ENCODE measurements at places on chromosomes 2 and 18.

DNA sequence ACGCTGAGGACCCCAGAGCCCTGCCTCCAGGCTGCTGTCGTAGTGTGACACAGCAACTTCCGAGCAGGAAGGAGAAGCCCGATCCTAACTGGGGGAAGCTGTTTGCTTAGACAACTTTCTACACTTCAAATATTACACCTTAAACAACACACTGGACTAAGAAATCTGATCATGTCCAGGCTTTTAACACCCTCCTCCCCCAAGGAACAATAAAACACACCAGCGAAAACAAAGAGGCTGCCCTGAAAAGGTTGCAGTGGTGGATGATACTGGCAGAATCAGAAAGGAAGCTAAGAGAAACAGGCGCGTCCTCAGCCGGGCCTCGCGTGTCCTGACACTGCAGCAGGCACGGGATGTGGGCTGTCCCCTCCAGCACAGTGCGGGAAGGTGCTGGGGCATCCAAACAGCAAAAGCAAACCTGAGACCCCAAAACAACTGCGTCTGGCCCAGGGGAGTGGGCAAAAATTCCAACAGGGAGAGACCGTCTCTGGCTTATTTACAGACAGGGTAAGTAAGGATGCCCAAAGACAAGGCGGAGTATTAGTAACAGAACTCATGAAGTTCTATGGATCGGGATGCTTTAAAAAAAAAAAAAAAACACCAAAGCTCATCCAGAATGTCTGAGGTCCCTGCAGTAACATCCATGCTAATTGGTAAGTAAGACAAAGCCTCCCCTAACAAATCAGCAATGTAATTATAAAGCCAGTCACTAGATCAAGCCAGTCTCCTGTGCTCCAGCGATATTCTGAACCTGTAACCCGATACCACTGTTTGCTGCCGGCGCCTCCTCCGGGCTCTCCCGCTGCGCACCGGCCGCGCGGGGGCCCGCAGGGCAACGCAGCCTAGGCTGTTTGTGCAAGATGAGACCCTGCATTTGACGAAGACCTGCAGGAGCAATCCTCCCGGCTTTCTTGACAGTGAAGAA, 9.0 kb downstream of the SERTAD2 start:
- peak; percentile 87 for DNase-seq

- no peak for DNase-seq
Observed at GRCh38 chr2:235070063-235070706, 118.4 kb downstream of the SH3BP4 start.

GRCh38 chr2:68832233-68832869, 38.8 kb downstream of the BMP10 start:
- DNase-seq, result no peak

DNA sequence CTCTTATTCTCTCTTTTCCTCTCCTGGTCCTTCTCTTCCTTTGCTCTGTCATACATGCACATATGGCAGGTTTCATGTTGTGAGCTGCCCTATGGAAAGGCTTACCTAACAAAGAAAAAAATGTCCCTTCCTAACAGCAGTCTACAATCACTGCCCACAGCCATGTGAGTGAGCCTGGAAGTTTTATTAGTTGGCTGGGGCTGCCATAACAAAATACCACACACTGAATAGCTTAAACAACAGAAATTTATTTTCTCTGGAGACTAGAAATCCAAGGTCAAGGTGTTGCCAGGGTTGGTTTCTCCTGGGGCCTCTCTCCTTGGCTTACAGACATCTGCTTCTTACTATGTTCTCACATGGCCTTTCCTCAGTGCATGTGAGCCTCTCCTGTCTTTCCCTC, 142.1 kb downstream of the TRIB2 start:
- DNase-seq, result no peak

GRCh38 chr18:36328916-36329315, 31.4 kb downstream of the FHOD3 start:
- DNase-seq, result no peak

- DNase-seq, result no peak
Observed at GRCh38 chr18:59554796-59555335, 142.4 kb downstream of the CCBE1 start.

GRCh38 chr2:68284896-68285295, 32.6 kb upstream of the PPP3R1 start:
- no peak for DNase-seq

DNA sequence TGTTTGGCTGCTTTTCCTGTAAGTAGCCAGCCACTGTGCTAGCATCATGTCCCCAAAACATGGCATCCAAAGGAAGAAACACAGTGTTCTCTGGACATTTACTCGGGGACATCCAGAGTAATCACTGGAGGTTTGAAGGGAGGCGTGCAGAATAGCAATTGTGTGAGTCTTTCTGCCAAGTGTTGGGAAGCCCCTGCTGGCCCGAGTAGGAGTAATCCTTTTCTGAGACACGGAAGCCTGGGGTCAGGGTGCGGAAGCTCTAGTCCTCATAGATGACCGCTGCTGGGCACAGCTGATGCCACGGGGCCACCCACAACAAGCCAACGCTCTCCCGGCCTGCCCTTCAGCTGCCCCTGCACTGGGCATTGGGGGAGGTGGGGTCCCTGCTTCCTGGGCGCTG, 24.8 kb upstream of the HDAC4 start:
- DNase-seq, result no peak

- DNase-seq, result no peak
Observed at GRCh38 chr18:13726972-13727331, 479 bp downstream of the RNMT start.

DNA sequence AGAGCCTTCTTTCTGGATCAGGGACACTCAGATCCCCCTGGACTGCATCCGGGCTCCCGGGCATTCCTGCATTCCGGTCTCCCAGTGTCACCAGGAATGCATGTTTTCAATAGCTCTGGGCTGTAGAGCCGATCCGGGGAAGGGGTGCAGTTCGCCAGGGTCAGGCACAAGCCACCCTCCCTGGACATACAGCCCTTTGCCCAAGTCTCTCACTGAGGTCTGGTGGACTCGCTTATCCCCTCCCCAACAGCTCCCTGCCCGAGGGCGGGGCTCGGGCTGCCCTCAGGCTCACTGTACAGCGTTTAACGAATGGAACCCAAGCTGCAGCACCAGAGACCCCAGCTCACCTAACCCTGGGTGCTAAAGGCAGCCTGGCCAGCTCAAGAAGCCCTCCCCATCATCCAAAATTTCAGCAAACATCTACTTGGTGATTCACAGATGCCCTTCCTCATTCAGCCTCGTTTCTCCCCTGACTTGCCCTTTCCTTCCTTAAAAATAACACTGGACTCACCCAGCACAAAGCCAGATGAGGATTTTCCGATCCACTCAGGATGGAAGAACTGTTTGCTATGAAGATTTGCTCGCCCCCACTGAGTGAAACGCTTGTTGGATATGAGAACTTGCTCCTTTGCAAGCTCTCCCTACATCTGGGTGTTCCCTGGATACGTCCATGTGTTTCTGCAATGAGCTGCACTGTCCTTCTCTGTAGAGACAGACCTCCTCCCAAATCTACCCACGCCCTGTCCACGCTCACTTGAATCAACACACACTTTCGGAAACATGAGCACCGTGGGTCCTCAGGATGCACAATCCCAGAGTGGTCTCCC, 58.1 kb downstream of the PXDN start:
- no peak for DNase-seq

DNA sequence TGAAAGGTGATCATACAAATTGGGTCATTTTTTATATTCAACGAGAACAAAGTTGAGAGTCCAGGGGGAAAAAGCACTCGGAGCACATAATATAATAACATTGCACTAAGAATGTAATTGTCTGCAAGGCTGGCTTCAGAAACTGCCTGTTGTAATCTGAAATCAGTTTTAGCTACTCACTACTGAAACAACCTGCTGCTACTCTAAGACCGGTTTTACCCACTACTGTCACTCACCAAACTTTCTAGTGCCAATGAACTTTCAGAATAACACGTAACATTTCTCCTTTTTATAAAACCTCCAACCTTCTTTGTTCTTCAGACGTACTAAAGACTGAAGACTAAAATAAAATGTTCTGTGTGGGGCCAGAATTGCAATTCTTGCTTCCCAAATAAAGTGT, 11.5 kb upstream of the CYB5A start:
- no peak for DNase-seq

GRCh38 chr2:219612577-219613286, 14.7 kb upstream of the SLC4A3 start:
- no peak for DNase-seq

DNA sequence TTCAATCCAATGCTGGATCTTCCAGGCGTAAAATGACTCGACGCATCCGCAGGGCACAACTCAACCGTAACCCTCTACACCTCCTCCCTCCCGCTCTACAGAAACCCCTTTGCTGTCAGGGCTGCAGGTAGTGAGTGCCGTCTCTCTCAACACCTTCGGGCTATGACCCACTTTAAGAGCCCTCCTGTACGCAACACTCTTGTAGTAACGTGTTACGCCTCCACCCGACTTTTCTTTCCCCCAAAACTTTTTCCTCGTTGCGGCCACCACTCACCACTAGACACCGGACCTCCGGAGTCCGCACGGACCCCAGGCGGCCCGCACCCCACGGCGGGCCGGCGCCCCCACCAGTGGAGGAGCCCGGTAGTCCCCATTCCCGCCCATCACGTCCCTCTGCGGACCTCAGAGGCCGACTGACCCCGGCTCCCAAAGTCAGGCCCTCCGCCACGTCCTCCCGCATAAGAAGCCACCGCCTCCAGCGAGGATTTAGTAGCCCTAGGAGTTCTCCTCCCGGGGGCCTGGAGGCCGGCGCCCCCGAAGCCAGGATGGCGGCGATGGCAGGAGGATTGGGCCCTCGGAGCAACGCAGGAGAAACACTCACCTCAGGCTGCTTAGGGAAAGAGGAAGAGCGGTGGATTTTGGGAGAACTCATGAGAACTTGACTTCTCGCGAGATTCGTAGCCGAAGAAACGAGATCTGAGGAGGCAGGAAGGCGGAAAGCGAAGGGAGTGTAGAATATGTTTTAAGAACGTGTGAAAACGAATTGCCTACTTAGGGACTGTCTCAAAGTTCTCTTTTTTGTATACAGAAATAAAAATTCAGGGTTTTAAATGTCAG, 5.0 kb upstream of the C18orf32 start:
- DNase-seq, result peak; percentile 90

- DNase-seq, result no peak
Observed at GRCh38 chr2:102253753-102254150, 57.6 kb upstream of the IL1RL1 start.

DNA sequence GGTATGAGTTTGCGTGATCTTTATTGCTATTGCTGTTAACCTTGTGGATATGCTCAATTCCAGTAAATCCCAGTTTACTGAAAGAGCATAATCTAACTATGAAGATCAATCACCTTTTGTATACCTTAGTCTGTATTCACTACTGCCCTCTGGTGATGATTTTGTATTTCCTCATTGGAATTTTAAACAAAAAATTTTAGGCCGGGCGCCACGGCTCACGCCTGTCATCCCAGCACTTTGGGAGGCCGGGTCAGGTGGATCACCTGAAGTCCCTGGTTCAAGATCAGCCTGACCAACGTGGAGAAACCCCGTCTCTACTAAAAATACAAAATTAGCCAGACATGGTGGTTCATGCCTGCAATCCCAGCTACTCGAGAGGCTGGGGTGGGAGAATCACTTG, 5.1 kb downstream of the COMMD1 start:
- DNase-seq, result no peak

DNA sequence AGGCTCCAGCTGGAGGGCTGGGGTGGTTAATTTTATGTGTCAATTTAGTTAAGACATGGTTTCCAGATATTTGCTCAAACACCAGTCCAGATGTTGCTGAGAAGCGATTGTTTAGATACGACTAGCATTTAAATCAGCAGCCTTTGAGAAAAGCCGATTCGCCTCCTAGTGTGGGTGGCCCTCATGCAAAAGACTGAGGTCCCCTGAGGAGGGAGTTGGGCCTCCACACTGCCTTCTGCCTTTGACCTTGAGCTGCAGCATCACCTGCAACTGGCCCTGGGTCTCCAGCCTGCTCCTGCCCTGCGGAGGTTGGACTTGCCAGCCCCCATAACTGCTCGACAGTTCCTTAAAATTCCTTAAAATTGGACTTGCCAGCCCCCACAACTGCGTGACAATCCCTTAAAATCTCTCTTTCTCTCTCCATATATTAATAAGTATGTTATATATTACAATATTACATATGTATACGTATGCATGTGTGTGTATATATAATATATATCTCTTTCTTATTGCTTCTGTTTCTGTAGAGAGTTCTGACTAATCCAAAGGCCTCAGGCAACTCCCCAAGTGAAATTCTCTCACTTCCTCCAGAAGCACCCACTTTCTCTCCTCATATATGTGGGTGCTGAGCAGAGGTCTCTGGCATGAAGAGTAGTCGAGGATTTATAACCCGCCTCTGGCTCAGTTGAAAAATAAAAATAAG, 14.4 kb downstream of the FBLN7 start:
- DNase-seq, result no peak

DNA sequence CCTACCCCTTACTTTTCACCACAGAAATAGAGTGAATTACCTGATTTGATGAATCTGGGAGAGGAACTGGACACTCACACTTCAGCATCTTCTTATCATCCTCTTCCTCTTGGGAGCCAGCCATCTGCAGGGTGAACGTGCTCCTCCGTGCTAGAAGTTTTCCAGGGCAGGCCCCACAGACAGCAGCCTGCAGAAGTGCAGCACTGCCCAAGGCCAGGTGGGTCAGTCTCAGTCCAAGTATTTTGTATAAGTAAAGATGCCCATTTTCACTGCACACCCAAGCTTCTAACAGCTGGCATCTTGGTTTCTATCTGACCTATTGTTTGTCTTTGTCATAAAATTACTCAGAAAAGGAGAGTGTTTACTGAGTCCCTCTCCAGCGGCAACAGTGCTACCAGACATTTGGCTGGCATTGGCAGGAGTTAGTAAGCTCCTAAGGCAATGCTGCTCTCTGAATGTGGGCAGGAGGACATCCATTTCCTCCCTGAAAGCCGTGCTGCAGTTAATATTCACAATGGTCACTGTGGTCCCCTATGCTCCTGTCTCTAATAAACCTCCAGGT, 222.6 kb upstream of the CTAGE1 start:
- DNase-seq, result no peak

DNA sequence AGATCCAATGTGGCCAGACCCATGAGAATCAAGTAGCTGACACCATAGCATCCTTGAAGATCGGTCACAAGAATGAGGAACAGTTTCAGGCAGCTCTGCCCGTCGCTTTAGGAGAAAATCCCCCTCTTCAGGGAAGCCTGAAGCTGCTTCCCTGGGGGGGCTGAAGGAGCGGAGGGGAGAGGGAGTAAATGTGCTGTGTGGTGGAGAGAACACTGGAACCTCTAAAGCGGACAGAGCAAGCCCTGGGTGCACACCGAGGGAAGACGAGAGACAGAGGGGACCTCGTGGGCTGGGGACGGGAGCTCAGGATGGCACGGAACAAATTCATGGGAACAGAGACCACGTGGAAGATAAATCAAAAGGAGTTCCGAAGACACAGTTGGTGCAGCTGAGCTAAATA, 154.3 kb downstream of the NDUFA10 start:
- no peak for DNase-seq

- no peak for DNase-seq
Observed at GRCh38 chr2:46073540-46074046, 223.6 kb upstream of the EPAS1 start.

DNA sequence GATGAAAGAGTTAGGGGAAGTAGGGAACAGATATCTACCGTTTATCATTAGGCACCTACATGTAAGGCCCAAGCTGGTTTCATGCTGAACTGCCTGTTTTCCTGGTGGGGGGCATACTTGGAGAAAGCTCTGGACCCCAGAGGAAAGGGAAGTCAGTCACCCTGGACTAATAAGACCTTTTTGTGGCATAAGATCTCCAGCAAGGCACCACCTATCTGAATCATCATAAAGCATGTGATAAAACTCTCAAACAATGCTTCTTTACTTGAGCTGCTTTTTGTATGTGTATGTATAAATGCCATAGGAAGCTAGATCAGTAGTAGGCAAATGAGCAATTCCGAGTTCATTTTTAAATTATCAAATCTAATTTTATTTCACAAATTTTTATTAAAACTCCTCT, 104.8 kb downstream of the TANC1 start:
- DNase-seq, result no peak
